ENCODE measurements at places on chromosomes 1 and 21.

DNA sequence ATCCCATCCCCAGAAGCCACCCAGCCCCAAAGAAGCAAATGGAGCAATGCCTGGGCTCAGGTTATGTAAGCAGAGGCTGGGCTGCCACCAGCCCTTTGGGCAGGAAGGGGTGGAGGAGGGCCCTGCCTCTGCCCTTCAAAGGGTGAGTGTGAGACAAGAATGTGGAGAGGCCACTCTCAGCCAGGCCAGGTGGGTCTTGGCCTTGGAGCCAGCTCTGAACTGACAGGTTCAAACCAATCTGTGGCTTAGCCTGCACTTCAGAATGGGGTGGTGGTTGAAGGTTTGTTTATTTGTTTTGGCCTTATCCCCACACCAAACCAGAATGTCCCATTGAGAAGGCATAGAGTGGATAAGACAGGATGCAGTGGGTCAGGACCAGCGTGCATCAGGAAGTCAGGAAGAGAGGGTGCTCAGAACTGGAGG, 29.8 kb downstream of the C1orf116 start:
- no peak for DNase-seq

DNA sequence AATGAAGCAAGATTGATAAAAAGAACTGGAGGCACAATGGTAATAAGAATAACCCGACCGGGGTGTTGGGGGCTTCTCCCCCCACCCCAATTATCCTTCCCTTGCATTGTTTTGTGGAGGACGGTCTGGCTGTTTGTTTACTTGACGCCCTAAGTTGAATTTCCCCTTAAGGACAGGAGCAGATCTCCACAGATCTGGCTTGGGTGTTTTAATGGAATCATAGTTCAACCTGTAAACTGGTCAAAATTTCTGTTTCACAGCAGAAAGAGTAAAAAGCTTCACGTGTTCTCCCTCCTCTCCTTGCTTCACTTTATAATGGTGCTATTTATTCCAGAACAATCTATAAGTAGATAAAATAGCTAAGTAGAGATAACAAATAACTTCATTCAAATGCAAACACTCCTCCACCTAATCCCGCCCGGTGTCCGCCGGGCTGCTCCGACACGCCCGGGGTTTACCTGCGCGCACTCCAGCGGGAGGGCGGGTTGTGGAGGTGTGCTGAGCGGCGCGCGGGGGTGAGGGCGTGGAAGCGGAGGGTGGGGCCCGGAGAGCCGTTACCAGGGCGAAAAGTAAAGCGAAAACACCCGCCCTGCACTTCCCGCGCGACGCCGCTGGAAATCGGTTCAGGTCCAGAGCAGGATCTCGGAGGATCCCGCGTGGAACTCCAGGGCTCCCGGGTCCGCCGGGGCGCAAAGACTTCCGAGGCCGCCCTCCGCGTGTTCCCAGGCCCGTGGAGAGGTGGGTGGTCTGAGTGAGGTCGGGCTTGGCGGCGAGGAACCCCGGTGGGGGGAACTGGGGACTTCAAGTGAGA, 2.0 kb upstream of the ATF3 start:
- DNase-seq, result peak; percentile 65

DNA sequence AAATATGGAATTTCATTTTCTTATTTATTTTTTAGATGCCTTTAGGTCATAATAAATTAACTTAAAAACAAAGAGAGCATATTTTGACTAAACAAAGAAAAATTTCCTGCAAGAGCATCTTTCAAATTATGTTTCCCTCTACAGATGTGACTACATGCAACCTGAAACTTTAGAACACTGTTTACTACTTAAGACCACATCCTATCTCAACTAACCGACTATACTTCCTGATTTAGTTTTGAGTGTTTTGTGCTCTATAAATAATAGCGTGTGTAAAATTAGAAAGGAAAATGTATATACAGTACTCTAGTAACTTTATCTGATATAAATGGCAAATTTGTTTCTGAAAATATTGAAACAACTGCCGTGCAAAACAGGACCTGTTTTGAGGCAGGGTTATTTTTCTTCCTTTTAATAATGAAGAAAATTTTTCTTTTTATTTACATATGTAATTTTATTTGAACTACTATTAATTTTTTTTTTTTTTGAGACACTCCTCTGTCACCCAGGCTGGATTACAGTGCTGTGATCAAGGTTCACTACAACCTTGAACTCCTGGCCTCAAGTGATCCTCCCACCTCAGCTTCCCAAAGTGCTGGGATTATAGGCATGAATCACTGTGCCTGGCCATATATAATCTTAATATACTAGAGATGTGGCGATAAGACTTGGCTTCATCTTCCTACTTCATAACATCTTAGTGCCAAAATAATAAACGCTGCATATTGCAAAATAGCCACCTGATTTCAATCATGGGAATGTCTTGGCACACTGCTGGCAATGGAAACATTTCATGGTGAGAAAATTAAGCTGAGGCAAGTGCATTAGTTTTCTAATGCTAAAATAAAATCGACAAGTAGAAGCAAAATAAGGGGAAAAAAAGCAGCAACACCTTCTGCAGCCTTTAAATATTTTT, 12.3 kb downstream of the ZRANB2 start:
- no peak for DNase-seq

DNA sequence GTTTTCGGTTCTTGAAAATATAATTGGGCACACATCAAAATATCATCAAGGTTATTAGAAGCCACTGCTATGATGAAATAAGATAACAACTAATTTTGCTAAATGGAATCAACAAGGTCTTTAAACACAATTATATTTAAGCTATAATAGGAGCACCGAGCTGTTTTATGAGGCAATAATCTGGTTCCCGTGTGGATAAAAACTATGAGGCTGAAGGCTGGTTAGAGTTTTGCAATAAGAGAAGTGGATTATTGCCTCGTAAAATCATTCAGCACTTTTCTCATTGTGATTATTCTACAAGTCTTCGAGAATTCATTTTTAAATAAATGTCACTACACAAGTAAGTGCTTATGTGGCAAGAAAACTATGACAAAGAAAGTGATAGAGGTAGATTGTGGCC, 975.7 kb upstream of the ADGRL2 start:
- DNase-seq, result no peak

DNA sequence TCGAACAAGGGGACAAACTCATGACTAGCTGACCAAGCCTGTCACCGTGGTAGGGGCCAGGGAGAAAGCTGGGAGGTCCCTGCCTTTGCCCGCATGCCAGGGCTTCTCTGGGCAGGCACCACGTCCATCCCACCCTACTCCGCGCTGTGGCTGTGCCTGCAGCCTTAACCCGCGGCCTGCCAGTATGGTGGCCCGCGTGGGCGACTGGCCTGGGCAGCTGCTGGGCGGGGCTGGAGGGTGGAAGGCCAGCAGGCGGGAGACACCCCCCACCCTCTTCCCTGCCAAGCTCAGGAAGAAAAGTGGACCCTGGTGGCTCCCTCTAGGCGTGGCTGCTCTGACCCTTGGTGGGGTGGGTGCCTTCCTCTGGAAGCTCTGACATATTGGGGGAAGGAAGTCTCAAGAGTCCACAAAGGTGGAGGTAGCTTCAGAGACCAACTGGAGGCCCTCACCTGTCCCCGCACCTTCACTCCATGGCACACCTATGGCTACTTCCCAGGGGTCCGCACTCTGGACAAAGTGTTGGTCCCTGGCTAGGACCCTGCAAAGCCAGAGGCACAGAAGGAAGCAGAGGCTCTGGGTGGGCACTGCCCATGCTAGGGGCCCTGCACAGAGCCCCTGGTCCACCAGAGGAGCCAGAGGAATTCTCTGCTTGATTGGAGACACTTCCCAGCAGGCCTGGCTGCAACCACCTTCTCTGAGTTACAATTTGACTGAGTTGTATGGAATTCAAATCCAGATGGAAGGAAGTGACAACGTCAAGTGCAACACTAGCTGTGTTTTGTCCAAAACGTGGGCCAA, 3.3 kb upstream of the SKI start:
- peak; percentile 34 for DNase-seq

DNA sequence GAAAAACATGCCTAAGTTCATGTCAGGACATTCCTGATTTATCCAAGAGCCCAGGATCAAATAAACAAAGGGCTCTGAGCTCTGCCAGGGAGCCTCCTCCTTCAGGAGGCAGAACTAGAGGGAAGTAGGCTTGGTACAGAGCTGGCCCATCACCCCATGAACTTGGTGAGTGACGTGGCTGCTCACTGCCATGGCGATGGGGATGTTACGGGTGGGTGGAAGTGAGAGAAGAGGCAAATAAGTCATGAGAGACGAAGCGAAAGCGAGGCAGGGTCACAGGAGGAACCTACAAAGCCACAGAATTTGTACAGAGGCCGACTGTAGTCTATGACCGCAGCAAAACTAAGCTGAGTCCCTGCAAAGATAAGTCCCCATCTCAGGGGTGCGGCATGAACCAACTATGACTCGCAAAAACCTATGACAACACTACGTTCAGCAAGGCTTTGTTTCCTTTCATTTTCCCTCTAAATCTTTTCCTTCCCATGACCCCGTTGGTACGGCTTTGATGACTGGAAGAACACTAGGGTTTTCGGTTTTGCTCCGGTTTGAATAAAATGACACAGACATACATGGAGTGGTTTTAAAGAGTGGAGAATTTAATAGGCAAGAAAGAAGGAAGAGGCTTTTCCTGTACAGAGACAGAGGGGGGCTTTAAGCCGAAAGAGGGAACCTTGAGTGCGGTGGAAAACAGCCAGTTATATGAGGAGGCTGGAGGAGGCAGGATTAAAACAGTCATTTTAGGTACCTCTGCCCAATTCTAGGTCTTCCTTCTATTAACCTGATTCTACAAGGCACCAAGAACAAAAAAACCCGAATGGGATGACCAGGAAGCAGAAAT, 74.1 kb downstream of the CD46 start:
- DNase-seq, result peak; percentile 72
